ENCODE measurements at places on chromosomes 2 and 18. TPM values are rescaled to one million over a fixed set of nuclear protein-coding genes. Genes with fewer than 3 reads are reported as not detected.

DNA sequence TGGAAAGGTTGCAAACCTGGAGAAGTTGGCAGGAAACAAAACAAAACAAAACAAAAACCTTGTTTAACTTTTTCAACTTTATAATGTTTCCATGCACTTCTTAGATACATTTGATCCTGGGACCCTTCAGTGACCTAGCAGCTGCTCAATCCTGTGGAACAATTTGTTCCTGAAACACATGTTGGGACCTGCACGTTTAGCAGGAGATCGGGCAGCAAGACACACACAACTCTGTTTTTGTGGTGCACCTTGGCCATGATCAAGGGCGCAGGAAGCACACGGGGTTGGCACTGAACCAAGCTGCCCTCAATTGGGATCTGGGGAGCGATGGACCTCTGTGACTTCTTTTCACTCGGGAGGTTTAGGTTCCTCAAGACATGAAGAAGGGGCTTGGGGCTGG lies 268.7 kb downstream of the LOXHD1 start:
- no peaks in the 10 kb centered on the region for H3K4me1 ChIP-seq
- no peak overlapping the region for H3K4me3 ChIP-seq
- no peak overlapping the region for H3K27ac ChIP-seq
- DNase-seq = no peak

- no peak overlapping the region for H3K27ac ChIP-seq
- H3K4me1 ChIP-seq = no peaks in the 10 kb centered on the region
- peaks cover 33% of the 10 kb centered on the region for H3K27me3 ChIP-seq
- no peaks in the 10 kb centered on the region for H3K36me3 ChIP-seq
Observed at GRCh38 chr2:109195193-109196045, 66.4 kb downstream of the SH3RF3 start.

GRCh38 chr2:133526530-133527300 lies 41.5 kb downstream of the NCKAP5 start:
- DNase-seq = no peak
- no peak overlapping the region for H3K4me3 ChIP-seq
- H3K27ac ChIP-seq = no peak overlapping the region
- no peaks in the 10 kb centered on the region for H3K27me3 ChIP-seq

GRCh38 chr2:16135913-16136310 lies 195.6 kb downstream of the MYCN start:
- no peaks in the 10 kb centered on the region for H3K4me1 ChIP-seq
- no peak overlapping the region for H3K27ac ChIP-seq
- no peaks in the 10 kb centered on the region for H3K36me3 ChIP-seq
- DNase-seq = no peak
- no peak overlapping the region for H3K4me3 ChIP-seq
- H3K27me3 ChIP-seq = no peaks in the 10 kb centered on the region

DNA sequence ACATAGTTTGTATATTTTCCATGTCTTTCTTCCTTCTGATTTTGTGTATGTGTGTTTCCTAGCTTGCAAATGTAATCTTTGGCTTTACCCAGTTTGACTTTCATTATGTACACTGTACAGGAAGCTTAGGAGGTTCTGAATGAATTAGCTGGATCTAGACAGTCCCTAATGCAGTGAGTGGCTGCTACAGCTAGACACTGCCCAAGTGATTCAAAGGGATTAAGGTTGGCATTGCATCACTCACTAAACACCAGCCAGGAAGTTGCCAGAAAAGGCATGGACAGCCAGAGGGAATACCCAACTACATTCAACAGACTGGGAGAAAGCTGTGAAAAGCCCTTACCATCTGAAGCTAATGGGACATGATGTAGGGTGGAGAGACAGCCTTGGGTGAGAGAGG lies 316.0 kb upstream of the MEX3C start:
- no peak for DNase-seq
- H3K4me3 ChIP-seq = no peak overlapping the region
- H3K36me3 ChIP-seq = no peaks in the 10 kb centered on the region
- H3K4me1 ChIP-seq = no peaks in the 10 kb centered on the region
- H3K27me3 ChIP-seq = peaks cover 4% of the 10 kb centered on the region

DNA sequence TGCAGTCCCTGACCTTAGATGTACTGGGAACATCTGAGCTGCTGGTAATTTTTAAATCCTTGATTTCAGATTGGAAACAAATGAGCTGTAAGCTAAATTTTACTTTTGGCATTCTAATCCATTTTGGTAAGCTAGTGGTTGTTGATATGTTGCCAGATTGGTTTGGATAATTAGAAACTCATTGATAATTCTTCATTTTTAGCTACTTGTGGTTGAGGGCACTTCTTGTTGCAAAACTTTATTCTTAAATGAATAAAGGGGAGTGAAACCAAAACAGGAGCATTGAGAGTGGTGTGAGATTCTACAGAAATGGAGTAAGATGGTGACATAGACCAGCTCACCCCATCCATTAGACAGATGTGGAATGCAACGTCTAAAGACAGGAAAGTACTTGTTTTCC lies 64.5 kb downstream of the ITGB1BP1 start:
- no peaks in the 10 kb centered on the region for H3K36me3 ChIP-seq
- DNase-seq = no peak
- H3K27ac ChIP-seq = no peak overlapping the region
- no peaks in the 10 kb centered on the region for H3K4me1 ChIP-seq
- H3K27me3 ChIP-seq = peaks cover 16% of the 10 kb centered on the region

- H3K4me3 ChIP-seq = no peak overlapping the region
- no peak for DNase-seq
- H3K27ac ChIP-seq = no peak overlapping the region
- no peaks in the 10 kb centered on the region for H3K36me3 ChIP-seq
- peaks cover 17% of the 10 kb centered on the region for H3K27me3 ChIP-seq
Observed at GRCh38 chr2:226556050-226556449, 243.6 kb downstream of the IRS1 start.

DNA sequence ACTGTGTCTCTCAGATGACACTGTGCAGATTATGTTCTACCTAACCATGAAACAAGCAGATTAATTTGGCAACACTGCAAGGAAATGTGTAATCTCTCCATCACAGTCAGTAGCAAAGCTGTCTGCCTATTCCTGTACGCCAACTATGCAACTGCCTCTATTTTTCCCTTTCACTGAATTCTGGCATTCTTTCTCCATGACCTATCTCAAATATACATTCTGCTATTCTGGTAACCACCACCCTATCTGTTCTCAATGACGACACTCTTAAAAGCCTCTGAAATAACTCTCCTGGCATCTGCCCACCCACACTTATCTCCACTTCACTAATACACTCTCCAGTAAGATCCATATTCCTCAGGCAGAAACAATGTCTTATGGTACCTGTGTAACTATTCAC lies 78.7 kb downstream of the ABCA12 start:
- H3K36me3 ChIP-seq = no peaks in the 10 kb centered on the region
- no peak for DNase-seq
- H3K4me1 ChIP-seq = no peaks in the 10 kb centered on the region
- no peaks in the 10 kb centered on the region for H3K27me3 ChIP-seq

DNA sequence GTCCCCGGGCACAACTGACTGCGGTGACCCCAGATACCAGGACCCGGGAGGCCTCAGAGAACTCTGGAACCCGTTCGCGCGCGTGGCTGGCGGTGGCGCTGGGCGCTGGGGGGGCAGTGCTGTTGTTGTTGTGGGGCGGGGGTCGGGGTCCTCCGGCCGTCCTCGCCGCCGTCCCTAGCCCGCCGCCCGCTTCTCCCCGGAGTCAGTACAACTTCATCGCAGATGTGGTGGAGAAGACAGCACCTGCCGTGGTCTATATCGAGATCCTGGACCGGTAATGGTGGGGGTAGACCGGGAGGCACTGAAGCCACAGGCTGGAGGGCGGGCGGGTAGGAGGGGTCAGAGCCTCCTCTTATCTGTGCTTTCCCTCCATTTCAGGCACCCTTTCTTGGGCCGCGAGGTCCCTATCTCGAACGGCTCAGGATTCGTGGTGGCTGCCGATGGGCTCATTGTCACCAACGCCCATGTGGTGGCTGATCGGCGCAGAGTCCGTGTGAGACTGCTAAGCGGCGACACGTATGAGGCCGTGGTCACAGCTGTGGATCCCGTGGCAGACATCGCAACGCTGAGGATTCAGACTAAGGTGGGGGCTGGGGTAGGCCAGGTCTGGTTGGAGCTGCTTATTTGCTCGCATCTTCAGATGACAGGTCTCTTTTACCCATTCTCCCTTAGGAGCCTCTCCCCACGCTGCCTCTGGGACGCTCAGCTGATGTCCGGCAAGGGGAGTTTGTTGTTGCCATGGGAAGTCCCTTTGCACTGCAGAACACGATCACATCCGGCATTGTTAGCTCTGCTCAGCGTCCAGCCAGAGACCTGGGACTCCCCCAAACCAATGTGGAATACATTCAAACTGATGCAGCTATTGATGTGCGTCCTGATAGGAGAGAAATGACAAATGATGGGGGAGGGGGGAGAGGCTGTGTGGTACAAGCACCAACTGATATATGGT lies 780 bp downstream of the HTRA2 start:
- peak overlapping the region; percentile 95 for H3K27ac ChIP-seq
- H3K27me3 ChIP-seq = no peaks in the 10 kb centered on the region
- H3K4me3 ChIP-seq = peak overlapping the region; percentile 99

GRCh38 chr2:188235364-188235763 lies 56.3 kb upstream of the GULP1 start:
- peak overlapping the region; percentile 40 for H3K27ac ChIP-seq
- peak overlapping the region; percentile 11 for H3K4me3 ChIP-seq
- peaks cover 11% of the 10 kb centered on the region for H3K4me1 ChIP-seq
- H3K36me3 ChIP-seq = no peaks in the 10 kb centered on the region
- H3K27me3 ChIP-seq = no peaks in the 10 kb centered on the region

GRCh38 chr2:162490052-162490717 lies 146.3 kb downstream of the GCA start:
- no peak overlapping the region for H3K27ac ChIP-seq
- no peak for DNase-seq
- H3K27me3 ChIP-seq = no peaks in the 10 kb centered on the region

DNA sequence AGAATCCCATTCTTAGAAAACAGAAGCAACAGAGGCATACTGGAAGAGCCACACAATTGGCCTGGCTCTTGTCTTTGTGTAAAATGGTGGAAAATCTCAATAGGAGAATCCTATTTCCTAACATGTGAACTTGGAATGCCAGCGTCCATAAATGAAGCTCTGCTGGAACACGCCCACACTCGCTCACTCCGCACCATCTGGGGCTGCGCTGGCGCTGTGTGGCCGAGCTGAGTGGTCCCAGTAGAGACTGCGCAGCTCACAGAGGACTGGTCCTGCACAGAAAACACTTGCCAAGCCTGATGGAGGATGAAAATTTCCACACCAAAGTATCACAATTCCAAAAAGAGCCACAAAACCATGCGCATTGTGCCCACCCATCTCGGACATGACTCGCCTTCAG lies 56.2 kb downstream of the PXDN start:
- DNase-seq = no peak
- no peak overlapping the region for H3K4me3 ChIP-seq
- no peaks in the 10 kb centered on the region for H3K4me1 ChIP-seq

GRCh38 chr2:238817382-238817781 lies 30.5 kb upstream of the TWIST2 start:
- peaks cover 7% of the 10 kb centered on the region for H3K27me3 ChIP-seq
- H3K36me3 ChIP-seq = no peaks in the 10 kb centered on the region
- H3K4me3 ChIP-seq = no peak overlapping the region
- no peak for DNase-seq

GRCh38 chr2:230205034-230205433 lies 14.8 kb downstream of the SP110 start:
- H3K4me3 ChIP-seq = no peak overlapping the region
- H3K27ac ChIP-seq = peak overlapping the region; percentile 24
- H3K36me3 ChIP-seq = peaks cover 46% of the 10 kb centered on the region
- H3K4me1 ChIP-seq = peaks cover 29% of the 10 kb centered on the region

DNA sequence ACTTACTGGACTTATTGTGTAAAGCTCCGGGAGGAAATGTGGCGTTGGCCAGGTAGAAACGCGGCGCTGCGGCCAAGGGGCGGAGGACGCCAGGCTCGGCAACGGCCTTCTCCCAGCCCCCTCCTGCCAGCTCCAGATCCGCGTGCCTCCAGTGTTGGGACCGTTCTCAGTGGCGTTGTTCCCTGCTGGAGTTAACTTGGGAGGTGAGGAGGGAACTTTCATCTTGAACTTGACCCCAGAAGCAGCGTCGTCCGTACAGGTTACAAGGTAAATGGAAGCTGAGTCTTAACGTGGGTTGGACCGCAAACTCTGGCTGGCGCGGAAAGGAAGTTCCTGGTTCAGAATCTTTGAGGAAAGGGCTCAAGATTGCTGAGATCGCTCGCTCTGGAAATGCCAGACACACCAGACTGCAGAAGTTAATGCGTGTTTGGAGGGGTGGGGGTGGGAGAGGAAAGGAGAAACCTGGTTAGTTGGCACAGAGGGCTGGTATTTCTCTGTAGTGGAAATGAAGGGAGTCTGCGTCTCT lies 1.3 kb downstream of the TANC1 start:
- DNase-seq = no peak
- H3K27me3 ChIP-seq = peaks cover 64% of the 10 kb centered on the region
- peaks cover 15% of the 10 kb centered on the region for H3K4me1 ChIP-seq
- H3K4me3 ChIP-seq = peak overlapping the region; percentile 82
- H3K36me3 ChIP-seq = no peaks in the 10 kb centered on the region
- H3K27ac ChIP-seq = no peak overlapping the region

DNA sequence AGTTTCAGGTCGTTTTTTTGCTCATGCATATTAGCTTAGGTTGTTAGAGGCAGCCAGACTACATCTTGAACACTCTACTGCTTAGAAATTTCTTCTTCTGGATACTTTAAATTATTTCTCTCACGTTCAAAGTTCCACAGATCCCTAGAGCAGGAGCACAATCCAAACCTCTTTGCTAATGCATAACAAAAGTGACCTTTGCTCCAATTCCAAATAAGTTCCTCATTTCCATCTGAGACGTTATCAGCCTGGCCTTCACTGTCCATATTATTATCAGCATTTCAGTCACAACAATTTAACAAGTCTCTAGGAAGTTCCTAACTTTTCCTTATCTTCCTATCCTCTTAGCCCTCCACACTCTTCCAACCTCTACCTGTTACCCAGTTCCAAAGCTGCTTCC lies 50.4 kb upstream of the ERMN start:
- no peaks in the 10 kb centered on the region for H3K27me3 ChIP-seq
- no peak for DNase-seq
- no peaks in the 10 kb centered on the region for H3K4me1 ChIP-seq
- no peak overlapping the region for H3K27ac ChIP-seq
- H3K4me3 ChIP-seq = no peak overlapping the region

DNA sequence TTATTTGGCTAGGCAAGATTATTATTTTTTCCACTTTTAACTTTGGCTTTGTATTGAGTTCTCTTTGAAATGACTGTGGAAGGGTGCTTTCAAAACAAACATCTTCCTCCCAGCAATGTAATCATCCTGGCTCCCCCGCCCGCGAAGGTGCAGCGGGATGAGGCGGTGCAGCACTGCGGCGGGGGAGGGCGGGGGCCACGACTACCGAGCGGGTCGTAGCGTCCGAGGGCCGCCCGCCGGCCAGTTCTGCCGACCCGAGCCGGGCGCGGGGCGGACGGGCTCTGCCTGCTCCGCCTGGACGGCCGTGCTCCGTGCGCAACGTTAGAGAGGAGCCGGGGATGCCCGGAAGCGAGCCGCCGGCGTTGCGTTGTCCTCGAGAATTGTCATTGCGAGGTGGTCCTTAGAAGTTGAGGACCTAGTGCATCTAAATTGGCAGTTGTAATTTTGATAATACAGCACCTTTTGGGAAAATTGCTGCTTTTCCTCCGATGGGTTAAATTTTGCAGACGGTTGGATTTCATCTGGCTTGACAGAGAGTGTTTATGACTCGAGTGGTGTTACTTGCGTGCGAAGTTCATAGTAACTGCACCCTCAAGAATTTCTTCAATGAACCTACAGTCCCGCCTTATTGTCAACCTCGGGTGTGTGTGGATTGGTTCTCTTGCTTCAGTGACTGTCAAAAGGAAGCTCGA lies 1.1 kb downstream of the EPC2 start:
- H3K36me3 ChIP-seq = peaks cover 10% of the 10 kb centered on the region
- H3K4me3 ChIP-seq = peak overlapping the region; percentile 93
- peaks cover 7% of the 10 kb centered on the region for H3K27me3 ChIP-seq
- peak overlapping the region; percentile 96 for H3K27ac ChIP-seq
- peak; percentile 67 for DNase-seq

Gene TUBA3D
- total RNA-seq = not detected

Gene STARD6
- 0.54 TPM for total RNA-seq

Gene GPATCH11
- 16.6 TPM for total RNA-seq

Gene L3MBTL4
- total RNA-seq = 0.26 TPM

Gene HOXD4
- total RNA-seq = not detected

Gene KCNK3
- not detected for total RNA-seq
